ENCODE measurements at places on chromosomes 3 and 15.

- DNase-seq = no peak
These were observed 516.6 kb upstream of the ROBO2 start for GRCh38 chr3:76523337-76523736.

DNA sequence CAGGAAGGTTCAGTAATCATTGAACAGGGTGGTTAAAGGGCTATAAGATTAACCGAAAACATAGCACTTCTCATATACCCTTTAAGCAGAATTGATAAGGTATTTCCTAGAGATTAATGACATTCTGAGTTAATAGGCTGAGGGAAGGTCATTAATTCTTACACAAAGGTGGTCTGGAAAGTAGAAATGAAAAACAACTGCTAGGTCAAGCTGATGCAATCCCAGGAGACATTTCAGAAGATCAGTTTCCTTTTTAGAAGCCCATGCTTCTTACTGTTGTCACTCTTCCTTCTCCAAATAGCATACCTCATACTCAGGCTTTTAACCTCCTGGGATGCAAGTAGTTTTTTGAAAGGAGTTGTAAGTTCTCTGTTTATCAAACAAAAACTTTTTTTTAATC is 8.8 kb downstream of the FILIP1L start:
- DNase-seq = no peak

GRCh38 chr3:141050576-141051442 is at the start of gene SPSB4:
Gene SPSB4, plus strand, starts transcription at chr3:141051347. Its CDS starts 14,758 bp downstream, at chr3:141066105.
- DNase-seq = no peak

DNA sequence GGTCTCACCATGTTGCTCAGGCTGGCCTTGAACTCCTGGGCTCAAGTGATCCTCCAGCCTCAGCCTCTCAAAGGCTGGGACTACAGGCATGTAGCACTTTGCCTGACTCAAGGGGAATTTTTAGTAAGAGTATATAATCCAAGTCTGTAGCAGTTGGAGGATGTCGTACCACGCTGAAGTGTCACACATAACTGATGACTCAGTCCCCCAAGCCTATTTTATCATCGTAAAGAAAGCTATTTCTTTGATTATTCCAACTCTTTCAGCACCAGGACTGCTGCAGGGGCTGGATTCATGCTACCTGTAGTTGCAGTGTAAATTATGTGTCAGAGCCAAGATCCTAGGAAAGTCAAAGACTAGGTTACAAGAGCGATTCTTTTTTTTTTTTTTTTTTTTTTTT is 1.4 kb upstream of the PRKCI start:
- no peak for DNase-seq

DNA sequence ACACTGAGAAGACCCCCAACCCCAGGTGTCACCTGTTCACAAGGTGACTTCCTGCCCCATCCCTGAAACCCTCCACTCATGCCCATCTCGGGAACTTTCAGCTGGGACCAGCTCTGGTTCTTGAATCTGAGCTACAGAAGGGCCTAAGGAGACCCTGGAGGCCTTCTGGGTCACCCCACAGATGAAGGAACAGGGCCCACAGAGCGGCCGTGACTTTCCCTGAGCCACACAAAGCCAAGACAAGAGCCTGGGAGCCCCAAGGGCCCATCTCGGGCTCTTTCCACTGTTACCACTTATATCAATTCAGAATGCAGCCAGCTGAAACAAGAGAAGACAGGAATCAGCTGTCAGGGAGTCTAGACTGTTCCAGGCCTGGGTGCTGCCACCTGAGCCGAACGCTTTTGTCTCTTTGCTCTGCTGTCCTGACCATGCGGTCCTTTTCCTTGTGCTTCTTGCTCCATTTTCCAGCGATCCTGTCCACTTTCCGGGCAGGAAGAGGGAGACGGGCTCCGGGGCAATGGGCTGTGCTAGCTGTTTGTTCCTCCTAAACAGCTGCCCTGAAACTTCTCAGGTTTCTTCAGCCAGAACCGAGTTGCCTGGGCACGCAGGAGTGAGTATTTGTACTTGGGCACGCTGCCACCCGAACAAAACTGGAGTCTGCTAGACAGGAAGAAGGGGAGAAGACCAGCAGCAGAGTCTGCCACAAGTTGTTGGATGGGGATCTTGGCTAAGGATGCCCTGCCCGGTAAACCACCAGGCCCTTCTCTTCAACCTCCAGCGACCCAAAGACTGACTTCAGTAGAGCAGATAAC is 28.0 kb upstream of the PIGZ start:
- peak; percentile 59 for DNase-seq

GRCh38 chr3:40187945-40188344 is 121.6 kb upstream of the EIF1B start:
- DNase-seq = no peak

DNA sequence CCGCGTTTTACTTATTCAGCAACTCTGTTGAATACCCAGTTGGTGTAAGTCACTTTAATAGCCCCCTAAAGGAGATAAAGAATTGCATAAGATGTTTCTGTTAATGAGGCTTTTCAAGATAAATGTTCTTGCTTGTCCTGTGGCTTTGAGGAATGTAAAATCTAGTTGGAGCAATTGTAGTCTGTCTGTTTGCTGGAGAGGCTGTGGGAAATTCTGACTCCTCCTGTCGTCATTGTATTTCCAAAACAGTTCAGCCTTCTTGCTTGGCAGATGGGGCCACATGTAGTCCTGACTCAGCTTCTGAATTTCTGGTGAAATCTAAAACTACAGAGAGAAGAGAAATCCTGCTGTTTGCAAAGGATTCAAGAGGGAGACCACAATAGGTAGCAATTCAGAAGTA is 114.4 kb downstream of the RYR3 start:
- DNase-seq = no peak

DNA sequence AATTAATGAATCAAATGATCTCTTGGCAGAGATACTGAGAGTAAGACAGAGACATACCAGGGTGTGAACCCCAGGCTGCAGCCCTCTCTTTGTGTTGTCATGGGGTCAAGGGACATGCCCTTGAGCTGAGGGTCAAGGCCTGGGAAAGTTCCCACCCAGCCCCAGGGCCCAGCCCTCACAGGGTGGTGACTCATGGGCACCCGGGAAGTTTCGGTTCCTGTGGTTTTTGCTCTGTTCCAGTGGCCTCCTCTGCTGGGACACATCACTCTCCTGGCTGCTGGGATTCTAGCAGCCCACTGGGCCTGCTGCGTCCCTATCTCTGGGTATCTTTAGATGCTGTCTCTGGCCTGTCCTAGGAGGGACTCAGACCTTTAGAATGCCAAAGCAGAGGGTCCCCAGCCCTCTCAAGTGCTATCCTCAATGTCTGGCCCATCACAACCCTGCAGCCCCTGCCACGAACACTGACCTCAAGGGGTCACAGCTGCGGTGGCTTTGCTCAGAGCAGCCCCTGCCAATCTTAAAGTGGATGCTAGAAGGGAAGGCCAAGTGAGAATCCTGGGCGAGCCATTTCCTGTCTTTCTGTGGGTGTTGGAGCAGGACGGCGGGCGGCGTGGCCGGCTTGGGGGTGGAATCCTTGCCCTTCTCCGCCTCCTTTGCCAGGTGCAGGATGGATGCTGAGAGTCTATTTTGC is 148.4 kb upstream of the TLE3 start:
- no peak for DNase-seq

GRCh38 chr15:98813951-98814350 is 165.6 kb downstream of the IGF1R start:
- DNase-seq = no peak

GRCh38 chr3:134066651-134067530 is 37.2 kb upstream of the SLCO2A1 start:
- DNase-seq = no peak

GRCh38 chr3:132593241-132593946 is 3.7 kb upstream of the ACKR4 start:
- DNase-seq = no peak

- DNase-seq = no peak
These were observed 20.5 kb upstream of the RGMA start for GRCh38 chr15:93109336-93110102.

DNA sequence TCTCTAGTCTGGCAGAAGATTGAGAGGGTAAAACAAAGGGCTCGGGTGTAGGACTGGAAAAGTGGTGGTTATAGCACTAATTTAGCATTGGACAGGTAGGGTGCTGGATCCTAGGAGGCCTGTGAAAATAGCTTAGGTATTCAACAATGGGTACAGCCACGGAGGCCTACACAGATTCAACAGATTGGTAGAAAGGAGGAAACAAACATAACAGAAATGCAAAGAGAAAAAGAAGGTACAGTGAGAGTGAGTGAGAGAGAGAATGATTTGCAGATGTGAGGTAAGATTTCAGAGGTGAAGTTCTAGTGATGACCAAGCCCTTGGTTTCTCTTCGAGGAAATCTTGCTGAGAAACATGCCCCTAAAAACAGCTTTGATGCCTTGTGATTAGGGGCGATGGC is 37.9 kb downstream of the ADIPOQ start:
- DNase-seq = no peak
